ENCODE measurements at places on chromosomes 4 and X.
A peak's percentile ranks its signal among the peaks of the same experiment; 100 is the strongest.

GRCh38 chr4:67342291-67342690 is 203.0 kb downstream of the CENPC start:
- DNase-seq: no peak
- no peak overlapping the region for H3K4me3 ChIP-seq
- no peaks in the 10 kb centered on the region for H3K36me3 ChIP-seq
- no peak overlapping the region for H3K27ac ChIP-seq
- H3K27me3 ChIP-seq: peaks cover 3% of the 10 kb centered on the region

DNA sequence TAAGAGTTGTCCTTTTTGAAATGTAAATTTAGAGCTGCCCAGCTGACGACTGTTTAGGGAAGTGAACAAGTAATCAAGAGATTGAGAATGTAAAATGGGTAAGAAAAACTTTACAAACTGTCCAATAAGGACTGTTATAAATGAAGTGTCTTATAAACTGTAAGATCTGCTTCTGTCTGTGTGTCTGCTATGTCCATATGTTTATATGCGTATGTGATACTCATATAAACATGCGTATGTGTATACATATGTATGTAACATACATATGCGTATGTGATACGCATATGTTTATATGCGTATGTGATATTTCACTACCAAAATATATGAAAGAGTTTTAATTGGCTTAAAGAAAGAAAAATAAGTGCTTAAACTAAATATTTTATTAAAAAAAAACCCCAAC is 416.0 kb upstream of the GALNTL6 start:
- DNase-seq: no peak
- no peak overlapping the region for H3K27ac ChIP-seq
- H3K27me3 ChIP-seq: no peaks in the 10 kb centered on the region
- H3K4me3 ChIP-seq: no peak overlapping the region

DNA sequence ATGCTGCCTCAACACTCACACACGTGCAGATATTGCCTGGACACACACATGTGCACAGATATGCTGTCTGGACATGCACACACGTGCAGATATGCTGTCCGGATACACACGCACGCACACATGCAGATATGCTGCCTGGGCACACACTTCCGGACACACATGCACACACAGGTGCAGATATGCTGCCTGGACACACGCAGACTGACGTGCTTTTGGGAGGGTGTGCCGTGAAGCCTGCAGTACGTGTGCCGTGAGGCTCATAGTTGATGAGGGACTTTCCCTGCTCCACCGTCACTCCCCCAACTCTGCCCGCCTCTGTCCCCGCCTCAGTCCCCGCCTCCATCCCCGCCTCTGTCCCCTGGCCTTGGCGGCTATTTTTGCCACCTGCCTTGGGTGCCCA is 14.7 kb downstream of the FGFRL1 start:
- H3K27ac ChIP-seq: no peak overlapping the region
- peaks cover 8% of the 10 kb centered on the region for H3K36me3 ChIP-seq
- DNase-seq: peak; percentile 30
- H3K4me1 ChIP-seq: peaks cover 6% of the 10 kb centered on the region
- H3K27me3 ChIP-seq: no peaks in the 10 kb centered on the region

- no peak overlapping the region for H3K4me3 ChIP-seq
- no peaks in the 10 kb centered on the region for H3K4me1 ChIP-seq
- H3K27ac ChIP-seq: no peak overlapping the region
- H3K36me3 ChIP-seq: no peaks in the 10 kb centered on the region
- H3K27me3 ChIP-seq: peaks cover 25% of the 10 kb centered on the region
These were observed 25.1 kb upstream of the SETD7 start for GRCh38 chr4:139581096-139581495.

GRCh38 chr4:179803857-179804256 is 2361.6 kb upstream of the AGA start:
- H3K27ac ChIP-seq: no peak overlapping the region
- no peak overlapping the region for H3K4me3 ChIP-seq
- no peaks in the 10 kb centered on the region for H3K4me1 ChIP-seq

GRCh38 chr4:145773581-145774234 is 93.8 kb downstream of the C4orf51 start:
- no peaks in the 10 kb centered on the region for H3K27me3 ChIP-seq
- no peak for DNase-seq
- no peak overlapping the region for H3K27ac ChIP-seq
- H3K36me3 ChIP-seq: peaks cover 31% of the 10 kb centered on the region
- no peak overlapping the region for H3K4me3 ChIP-seq

DNA sequence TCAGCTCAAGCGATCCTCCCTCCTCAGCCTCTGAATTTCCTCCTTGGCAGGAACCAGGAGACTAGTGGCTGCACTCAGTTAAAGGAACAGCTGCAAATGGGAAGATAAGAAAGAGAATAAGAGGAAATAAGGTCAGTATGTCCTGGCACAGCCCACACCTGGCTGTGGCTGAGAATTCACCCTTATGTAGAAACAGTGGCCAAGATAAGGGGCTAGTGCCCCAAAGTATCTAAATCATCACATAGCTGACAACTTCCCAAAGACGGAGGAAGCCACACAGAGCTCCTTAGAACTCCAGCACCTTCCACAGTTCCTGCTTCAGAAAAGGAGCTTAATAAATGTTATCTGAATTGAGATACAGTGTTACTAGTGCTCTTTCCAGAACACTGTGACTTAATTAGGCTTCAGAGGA is 2.3 kb upstream of the CHIC2 start:
- H3K4me1 ChIP-seq: peaks cover 20% of the 10 kb centered on the region
- H3K27me3 ChIP-seq: peaks cover 1% of the 10 kb centered on the region
- no peak overlapping the region for H3K4me3 ChIP-seq
- no peak for DNase-seq
- H3K27ac ChIP-seq: no peak overlapping the region

GRCh38 chr4:86451560-86452330 is 91.9 kb upstream of the MAPK10 start:
- H3K27me3 ChIP-seq: peaks cover 2% of the 10 kb centered on the region
- H3K36me3 ChIP-seq: no peaks in the 10 kb centered on the region
- DNase-seq: no peak
- H3K27ac ChIP-seq: no peak overlapping the region

DNA sequence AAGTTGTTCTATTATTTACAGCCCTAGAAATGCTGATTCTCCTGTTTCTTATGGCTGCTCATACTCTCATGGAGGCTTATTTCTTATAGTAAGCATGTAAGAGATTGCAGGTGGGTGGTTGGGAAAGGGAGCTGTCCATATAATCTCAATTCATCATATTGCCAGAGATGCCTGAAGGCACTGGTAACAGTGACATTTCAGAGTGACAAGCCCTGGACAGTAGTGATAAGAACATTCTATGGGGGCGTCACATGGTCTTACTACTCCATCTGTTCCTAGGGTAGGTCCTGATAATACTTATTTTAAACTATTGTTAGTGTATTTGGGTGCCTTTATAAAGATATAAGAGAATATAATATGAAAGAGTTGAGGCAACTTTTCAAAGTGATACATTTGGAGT is 171.5 kb downstream of the CFAP299 start:
- H3K4me3 ChIP-seq: no peak overlapping the region
- no peak overlapping the region for H3K27ac ChIP-seq
- peaks cover 6% of the 10 kb centered on the region for H3K4me1 ChIP-seq
- no peak for DNase-seq
- H3K27me3 ChIP-seq: peaks cover 5% of the 10 kb centered on the region
- H3K36me3 ChIP-seq: no peaks in the 10 kb centered on the region

GRCh38 chrX:105221374-105221773 is 880 bp upstream of the TEX13A start:
- no peak overlapping the region for H3K27ac ChIP-seq
- H3K27me3 ChIP-seq: no peaks in the 10 kb centered on the region
- DNase-seq: no peak
- no peaks in the 10 kb centered on the region for H3K4me1 ChIP-seq

All from T-helper 2 cell treated with Interferon-gamma antibody and Interleukin-4, amounts not matched to agents 5 μg/mL and 100 μg/mL, for 36 hours (primary cell).